ENCODE measurements at places on chromosomes 4 and X.
A peak's percentile ranks its signal among the peaks of the same experiment; 100 is the strongest.

- DNase-seq = no peak
Observed at GRCh38 chrX:109871121-109871888, 131.6 kb upstream of the TMEM164 start.

DNA sequence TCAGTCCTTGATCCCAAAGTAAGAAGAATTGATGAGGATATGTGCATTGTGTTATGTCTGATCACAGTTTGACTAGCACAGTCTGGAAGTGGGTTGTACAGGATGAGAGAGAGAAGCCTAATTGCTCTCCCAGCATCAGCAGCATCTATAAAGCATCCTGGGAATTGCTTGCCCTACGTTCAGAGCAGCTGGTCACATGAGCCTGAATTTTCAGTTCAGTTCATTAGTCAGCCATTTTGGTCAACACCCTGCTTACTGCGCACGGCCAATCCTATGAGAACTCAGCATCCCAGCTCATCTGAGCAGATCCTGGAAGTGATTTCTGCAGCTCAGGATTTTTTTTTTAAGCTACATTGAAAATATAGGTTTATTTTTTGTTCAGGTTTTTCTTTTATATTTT lies at the start of gene RUFY3:
Gene RUFY3, plus strand, starts transcription at position 218 of the 400 bp plus-strand sequence. CDS start 610 bp downstream, outside the sequence.
- DNase-seq = peak; percentile 96

DNA sequence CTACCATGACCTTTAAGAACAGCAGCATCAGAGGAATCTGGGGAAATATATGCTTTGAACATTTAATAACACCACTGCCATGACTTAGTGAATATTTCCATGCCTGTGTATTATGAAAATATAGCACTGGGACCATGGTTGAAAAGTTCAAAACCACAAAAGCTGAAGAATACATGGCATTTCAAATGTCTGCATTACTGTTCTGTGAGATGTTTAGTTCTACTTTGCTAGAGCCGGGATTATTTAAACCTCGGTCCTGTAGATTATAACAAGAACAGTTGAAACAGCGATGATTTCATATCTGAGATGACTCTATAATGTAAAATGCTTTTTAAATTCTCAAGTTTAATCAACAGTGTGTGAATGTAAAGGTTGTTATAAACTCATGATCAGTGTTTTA lies 126.7 kb upstream of the AGA start:
- DNase-seq = peak; percentile 9

DNA sequence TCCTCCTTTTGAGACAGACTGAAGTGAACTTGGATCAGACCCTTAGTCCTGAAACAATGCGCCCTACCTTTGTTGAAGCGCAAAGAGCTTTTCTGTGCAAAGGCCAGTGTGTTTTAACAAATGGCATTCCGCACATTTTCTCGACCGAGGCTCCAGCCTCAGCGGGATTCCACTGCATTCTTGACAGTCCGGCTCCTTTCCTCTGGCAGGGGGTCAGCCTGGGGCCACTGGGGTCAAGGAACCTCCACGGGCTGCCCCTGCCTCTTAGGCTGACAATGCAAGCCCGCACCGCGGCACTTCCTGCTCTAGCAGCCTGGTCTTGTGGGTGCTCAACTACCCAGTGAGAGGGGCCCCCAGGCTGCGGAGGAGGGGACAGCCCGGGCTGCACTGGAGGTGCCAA lies 47.2 kb upstream of the TFDP3 start:
- peak; percentile 1 for DNase-seq

Data from EH (cell line).